ENCODE measurements at places on chromosomes 7 and 10. TPM values are rescaled to one million over a fixed set of nuclear protein-coding genes. Genes with fewer than 3 reads are reported as not detected.

DNA sequence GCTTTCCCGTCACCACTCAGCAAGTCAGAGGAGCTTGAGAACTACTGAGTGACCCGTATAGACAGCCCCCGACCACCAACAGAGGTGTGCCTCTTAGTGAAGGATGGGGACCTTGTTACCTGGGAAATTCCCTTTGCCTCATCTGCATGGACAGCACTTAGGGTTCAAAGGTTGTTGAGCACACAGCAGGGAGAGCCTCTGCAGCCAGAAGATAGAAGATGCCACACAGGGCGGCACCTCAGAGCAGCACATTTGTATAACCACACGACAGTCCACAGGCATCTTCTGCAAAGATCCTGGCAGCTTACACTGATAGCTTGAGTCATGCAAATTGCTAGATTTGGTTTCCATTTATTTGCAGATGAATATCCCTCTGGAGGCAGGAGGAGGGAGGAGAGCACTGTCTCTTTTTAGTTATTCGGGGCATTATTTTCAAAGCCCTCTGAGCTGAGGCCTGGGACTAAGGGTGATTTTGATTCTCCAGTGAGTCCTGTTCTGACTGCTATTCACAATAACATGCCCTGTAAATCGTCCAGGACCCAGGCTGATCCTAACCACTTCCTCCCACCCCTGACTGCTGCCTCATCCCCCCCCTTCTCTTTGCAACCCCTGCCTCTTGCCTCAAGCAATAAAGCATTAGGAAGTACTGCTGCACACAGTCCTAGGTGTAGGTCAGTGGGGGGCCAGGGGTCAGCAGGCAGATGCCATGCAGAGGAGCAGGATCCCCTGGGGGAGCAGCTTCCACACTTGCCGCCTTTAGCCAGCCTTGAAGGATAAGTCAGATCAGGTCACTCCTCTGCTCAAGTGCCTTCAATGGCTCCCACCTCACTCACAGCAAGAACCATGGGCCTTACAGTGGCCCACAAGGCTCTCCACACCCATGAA lies 24.6 kb upstream of the INMT start:
- no peak overlapping the region for H3K27ac ChIP-seq
- H3K27me3 ChIP-seq, result peaks cover 6% of the 10 kb centered on the region
- H3K4me1 ChIP-seq, result no peaks in the 10 kb centered on the region
- no peak for DNase-seq
- H3K36me3 ChIP-seq, result no peaks in the 10 kb centered on the region
- no peak overlapping the region for H3K4me3 ChIP-seq

DNA sequence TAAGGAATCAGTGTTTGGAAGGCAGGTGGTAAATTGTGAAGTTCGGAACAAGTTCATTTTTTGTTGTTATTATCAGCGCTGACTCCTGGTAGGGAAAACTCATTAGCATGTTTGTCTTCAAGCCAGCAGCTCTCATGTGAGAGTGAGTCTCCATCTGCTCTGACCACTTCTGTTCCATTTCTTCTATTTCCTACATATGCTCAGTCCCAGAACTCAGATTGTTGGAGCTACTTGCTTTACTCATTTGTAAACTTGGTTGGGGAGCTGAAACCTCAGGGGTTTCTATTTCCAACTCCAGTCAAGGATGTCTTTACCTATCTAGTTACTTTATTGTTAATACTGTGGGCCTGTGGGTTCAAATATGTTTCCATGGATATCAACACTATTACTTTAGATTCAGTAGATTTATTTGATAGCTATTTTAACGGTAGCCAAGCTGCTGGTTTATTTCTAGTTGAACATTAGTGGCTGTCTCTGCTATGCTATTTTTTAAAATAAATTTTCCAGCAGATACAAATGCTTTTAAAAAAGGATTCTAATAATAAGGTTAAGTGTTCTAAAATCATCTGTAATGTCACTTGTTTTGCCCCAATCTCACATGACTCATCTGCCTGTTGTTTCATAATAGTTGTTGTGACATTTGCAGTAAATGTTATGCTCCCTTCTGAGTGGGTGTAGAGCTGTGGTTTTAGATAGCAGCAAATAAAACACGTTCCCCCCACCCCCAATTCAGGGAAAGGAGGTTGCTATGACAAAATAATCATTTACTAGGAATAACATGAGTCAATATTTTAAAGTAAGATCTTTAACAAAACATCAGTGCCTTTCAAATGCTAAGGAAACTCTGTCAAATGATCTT lies 143.3 kb downstream of the HDAC9 start:
- H3K4me3 ChIP-seq, result no peak overlapping the region
- no peak for DNase-seq
- no peaks in the 10 kb centered on the region for H3K4me1 ChIP-seq
- H3K27ac ChIP-seq, result no peak overlapping the region

- H3K4me3 ChIP-seq, result no peak overlapping the region
- H3K4me1 ChIP-seq, result peaks cover 47% of the 10 kb centered on the region
- no peaks in the 10 kb centered on the region for H3K27me3 ChIP-seq
- DNase-seq, result no peak
- no peak overlapping the region for H3K27ac ChIP-seq
Observed at GRCh38 chr10:95395947-95396449, 105.2 kb upstream of the PDLIM1 start.

DNA sequence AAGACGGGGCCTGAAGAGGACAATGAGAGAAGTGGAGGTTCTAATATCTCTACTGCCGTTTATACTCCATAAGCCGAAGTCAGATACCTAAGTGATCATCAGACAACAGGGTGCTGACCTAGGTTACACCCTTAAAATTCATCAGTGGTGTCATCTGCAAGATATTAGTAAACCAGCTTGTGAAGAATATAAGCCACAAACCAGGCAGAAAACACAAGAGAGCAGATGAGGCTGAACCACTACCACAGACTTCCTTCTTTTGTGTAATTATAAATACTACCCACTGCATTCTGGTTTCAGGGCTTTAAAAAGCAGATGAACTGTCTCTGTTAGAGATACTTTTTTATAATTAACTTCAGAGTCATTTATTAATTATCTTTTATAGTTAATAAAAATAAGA lies 69.0 kb upstream of the LRRC17 start:
- peak; percentile 61 for DNase-seq
- H3K27ac ChIP-seq, result no peak overlapping the region
- no peaks in the 10 kb centered on the region for H3K36me3 ChIP-seq

- H3K27me3 ChIP-seq, result no peaks in the 10 kb centered on the region
- H3K4me3 ChIP-seq, result no peak overlapping the region
- peaks cover 34% of the 10 kb centered on the region for H3K4me1 ChIP-seq
Observed at GRCh38 chr10:48574322-48574796, 30.5 kb downstream of the ARHGAP22 start.

- no peaks in the 10 kb centered on the region for H3K36me3 ChIP-seq
- no peaks in the 10 kb centered on the region for H3K4me1 ChIP-seq
- H3K27me3 ChIP-seq, result no peaks in the 10 kb centered on the region
Observed at GRCh38 chr7:30735631-30736030, 16.3 kb upstream of the INMT start.

- H3K27ac ChIP-seq, result no peak overlapping the region
- H3K4me1 ChIP-seq, result no peaks in the 10 kb centered on the region
- H3K36me3 ChIP-seq, result no peaks in the 10 kb centered on the region
- H3K27me3 ChIP-seq, result no peaks in the 10 kb centered on the region
Observed at GRCh38 chr7:123939784-123940183, 14.7 kb downstream of the SPAM1 start.

DNA sequence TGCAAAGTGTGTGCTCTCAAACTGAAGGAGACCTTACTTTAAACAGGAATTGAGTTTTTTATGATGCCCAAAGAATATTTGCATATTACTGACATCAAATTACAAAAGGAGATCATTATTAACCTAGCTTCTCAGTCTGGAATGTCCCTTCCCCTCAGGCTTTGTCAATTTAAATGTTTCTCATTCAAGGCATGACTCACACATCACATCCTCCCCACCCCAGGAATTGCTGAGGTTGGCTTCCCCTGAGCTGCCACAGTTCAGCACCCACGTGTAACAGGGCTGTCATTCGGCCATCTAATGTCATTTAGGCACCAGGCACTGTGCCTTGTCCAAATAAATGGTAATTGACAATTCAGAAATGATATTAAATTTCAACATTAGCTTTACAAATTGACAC lies 305.9 kb upstream of the MGMT start:
- no peak overlapping the region for H3K4me3 ChIP-seq
- H3K27ac ChIP-seq, result no peak overlapping the region
- no peak for DNase-seq
- H3K4me1 ChIP-seq, result no peaks in the 10 kb centered on the region
- no peaks in the 10 kb centered on the region for H3K27me3 ChIP-seq
- H3K36me3 ChIP-seq, result no peaks in the 10 kb centered on the region

GRCh38 chr7:102431617-102432298 lies 1.6 kb upstream of the ORAI2 start:
- H3K27ac ChIP-seq, result peak overlapping the region; percentile 93
- H3K27me3 ChIP-seq, result no peaks in the 10 kb centered on the region
- H3K4me1 ChIP-seq, result peaks cover 45% of the 10 kb centered on the region
- no peak for DNase-seq
- H3K4me3 ChIP-seq, result peak overlapping the region; percentile 15

GRCh38 chr7:127882313-127882920 lies 148.8 kb downstream of the LRRC4 start:
- no peak overlapping the region for H3K27ac ChIP-seq
- no peaks in the 10 kb centered on the region for H3K4me1 ChIP-seq
- no peak overlapping the region for H3K4me3 ChIP-seq
- H3K36me3 ChIP-seq, result peaks cover 2% of the 10 kb centered on the region
- no peaks in the 10 kb centered on the region for H3K27me3 ChIP-seq
- no peak for DNase-seq

- no peaks in the 10 kb centered on the region for H3K36me3 ChIP-seq
- DNase-seq, result no peak
- no peak overlapping the region for H3K27ac ChIP-seq
- no peaks in the 10 kb centered on the region for H3K27me3 ChIP-seq
- no peak overlapping the region for H3K4me3 ChIP-seq
Observed at GRCh38 chr7:152865011-152865410, 105.5 kb downstream of the ACTR3B start.

- H3K27me3 ChIP-seq, result no peaks in the 10 kb centered on the region
- H3K27ac ChIP-seq, result no peak overlapping the region
Observed at GRCh38 chr10:1020460-1020859, 5.2 kb downstream of the IDI2 start.

DNA sequence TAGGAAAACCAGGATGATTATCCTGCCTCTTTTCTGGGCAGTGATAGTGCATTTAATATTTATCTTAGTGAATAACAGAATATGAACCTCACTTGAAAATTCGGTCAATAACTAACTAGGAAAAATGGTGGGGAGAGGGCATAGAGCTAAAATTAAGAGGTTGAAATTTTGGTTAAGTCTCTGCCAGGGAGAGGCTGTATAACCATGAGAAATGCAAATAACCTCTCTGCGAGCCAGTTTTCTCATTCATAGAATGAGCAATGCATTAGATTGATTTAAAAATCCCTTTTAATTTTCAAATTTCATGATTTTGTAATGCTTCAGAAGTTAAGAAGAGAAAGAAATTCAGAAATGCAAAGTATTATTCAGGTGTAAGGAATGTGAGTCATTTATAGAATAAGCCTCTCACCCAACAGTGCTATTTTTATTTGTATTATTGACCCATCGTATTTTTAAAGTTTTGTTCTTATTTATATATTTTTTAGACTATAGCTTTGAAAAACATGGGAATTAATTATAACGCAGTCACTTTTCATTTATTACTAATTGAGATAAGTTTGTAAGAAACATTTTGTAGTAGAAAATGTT lies 104.7 kb downstream of the PHF14 start:
- no peaks in the 10 kb centered on the region for H3K36me3 ChIP-seq
- no peak for DNase-seq
- H3K27me3 ChIP-seq, result no peaks in the 10 kb centered on the region

- no peaks in the 10 kb centered on the region for H3K36me3 ChIP-seq
- DNase-seq, result no peak
- no peak overlapping the region for H3K4me3 ChIP-seq
Observed at GRCh38 chr10:132964231-132964630, 21.9 kb upstream of the CFAP46 start.

DNA sequence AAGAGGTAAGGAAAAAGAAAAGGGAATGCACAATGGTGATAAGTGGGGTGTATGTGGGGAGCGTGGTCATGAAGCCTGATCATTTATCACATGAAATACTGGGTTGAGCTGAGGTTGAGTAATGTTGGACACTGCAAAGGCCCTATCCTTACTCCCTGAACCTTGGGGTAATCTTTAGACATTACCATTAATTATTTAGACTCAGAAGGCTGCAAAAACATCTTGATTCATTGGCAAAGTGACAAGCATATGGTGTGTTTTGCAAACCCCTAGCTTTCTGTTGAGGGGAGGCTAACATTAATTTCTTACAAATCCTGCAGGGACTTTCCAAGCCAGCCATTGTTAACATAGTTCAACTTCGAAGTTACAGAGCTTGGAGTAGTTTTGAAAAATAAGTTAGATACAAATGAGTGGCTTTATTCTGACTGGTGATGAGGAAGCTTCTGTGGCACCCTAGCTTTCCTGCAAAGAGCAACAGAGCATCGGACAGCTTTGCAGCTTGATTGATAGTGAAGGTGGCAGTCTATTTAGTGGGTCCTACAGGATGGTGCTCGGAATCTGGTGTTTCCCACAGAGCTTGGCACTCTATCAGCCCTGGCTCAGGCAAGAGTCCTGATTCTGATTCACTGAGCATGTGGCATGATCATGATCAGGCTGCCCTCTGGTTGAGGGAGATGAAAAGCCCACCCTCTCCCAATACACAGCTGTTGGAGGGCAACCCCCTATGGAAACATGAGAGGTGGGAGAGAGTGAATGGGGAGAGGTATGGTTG lies 153.7 kb upstream of the NPVF start:
- no peaks in the 10 kb centered on the region for H3K36me3 ChIP-seq
- DNase-seq, result no peak
- H3K4me3 ChIP-seq, result no peak overlapping the region
- no peak overlapping the region for H3K27ac ChIP-seq

DNA sequence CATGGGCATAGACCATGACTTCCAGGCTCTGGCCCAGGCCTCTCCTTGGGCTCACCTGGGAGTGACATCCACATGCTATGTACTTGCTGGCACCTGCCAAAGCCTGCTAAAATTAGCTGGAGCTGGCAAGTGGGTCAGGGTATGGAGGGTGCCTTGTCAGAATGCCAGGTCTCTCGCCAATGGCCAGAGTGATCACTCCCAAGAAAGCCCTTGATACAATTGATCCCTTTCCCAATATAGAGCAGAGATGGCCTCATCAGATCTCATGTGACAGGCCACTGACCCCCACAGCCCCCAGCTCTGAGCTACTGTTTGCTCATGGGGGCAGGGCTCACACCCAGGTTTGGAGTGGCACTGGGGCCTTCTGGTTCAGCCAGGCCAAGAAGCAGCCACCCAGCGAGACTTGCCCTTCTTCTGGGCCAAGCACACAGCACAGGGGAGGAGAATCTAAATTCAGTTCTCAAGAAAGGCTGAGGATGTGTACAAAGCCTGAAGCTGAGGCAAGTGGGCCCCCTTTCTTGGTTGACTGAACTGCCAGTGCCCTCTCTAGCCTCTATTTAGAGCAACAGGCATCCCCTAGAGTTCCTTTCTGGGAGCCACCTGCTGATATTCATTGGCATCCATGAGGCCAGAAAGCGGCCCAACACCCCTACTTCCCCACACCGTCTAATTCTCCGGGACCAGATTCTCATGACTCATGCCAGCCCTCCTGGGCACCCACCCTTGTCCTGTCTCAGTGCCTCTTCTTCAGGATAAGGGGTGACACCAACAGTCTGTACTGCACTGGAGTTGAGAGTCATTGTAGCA lies 18.9 kb upstream of the MYL7 start:
- no peaks in the 10 kb centered on the region for H3K27me3 ChIP-seq
- no peak for DNase-seq
- no peaks in the 10 kb centered on the region for H3K36me3 ChIP-seq
- H3K4me1 ChIP-seq, result no peaks in the 10 kb centered on the region
- no peak overlapping the region for H3K27ac ChIP-seq

Gene GDF2
- not detected for total RNA-seq

Gene DRGX
- not detected for total RNA-seq

Gene MMRN2
- total RNA-seq, result 0.95 TPM

Gene PPP1R3A
- total RNA-seq, result not detected

Gene CYP3A7
- total RNA-seq, result not detected

Gene LRRC18
- total RNA-seq, result not detected

Gene PVRIG
- 27.4 TPM for total RNA-seq

Gene PIP
- total RNA-seq, result not detected

Gene HELLS
- total RNA-seq, result 135 TPM
